ENCODE measurements at places on chromosomes 11 and 22. TPM values are rescaled to one million over a fixed set of nuclear protein-coding genes. Genes with fewer than 3 reads are reported as not detected.

GRCh38 chr11:111714522-111714921, 51.7 kb downstream of the PPP2R1B start:
- DNase-seq, result no peak

DNA sequence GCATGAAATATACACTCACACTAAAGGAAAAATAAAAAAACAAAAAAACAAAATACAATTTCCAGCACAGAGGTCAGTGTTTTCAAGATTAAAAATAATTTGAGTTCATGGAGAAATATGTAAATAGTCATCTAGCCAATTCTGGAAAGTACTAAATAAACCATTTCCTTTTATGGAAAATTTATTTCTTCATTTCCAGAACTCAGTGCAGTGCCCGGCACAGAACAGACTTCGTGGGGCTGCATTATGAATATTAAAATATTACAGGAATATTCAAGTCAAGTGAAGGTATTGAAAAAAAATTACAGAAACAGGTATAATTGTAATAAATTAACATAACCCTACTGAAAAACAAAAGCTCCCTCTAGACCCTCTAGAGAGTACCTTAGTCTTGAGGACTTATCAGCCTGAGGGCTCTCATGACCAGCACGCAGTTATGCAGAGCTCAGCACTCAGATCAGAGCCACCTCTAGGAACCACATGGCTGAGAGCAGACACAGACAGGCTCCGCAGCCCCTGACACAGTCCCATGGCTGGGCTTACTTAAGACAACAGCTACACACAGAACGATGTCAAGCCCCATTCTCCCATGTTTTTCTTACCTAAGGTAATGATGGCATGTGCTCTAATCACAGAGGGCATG, 45.6 kb downstream of the NCAPD3 start:
- no peak for DNase-seq

DNA sequence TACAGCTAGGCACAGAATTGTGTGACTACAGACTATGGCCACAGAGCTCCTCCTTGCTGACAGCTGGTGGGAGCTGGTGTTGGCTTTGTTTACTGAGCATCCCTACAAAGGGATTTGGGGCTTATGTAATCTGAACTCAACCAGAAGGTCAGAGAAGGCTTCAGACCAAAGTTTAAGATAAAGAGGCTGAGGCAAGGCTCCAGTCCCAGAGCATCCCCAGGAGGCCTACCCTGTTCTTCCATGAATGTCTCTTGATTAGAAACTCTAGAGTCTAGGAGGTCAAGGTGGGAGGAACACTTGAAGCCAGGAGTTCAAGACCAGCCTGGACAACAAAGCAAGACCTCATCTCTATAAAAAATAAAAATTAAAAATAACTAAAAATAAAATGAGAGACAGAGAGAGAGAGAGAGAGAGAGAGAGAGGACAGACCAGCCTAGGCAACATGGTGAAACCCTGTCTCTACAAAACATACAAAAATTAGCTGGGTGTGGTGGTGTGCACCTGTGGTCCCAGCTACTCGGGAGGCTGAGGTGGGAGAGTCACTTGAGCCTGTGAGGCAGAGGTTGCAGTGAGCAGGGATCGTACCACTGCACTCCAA, 125.5 kb upstream of the SERPIND1 start:
- no peak for DNase-seq

- DNase-seq, result no peak
Measured at GRCh38 chr22:39482768-39483167, 19.3 kb upstream of the MIEF1 start.

DNA sequence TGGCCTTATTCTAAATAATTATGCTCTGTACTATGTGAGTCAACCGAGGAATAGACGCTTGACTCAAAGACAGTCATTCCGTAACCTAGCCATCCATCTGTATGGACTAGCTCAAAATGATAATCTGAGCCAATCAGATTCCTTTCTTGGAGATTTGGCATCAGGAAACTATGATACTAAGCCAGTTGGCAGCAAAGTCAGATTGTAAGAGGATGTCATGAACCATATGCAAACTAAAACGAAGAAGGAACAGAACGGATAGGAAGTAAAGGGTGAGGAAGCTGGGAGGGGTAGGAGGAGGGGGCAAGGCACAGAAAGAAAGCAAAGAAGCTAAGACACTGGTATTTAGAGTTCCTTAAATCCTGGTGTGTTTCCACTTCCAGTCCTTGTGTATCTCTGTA, 10.7 kb upstream of the SESN3 start:
- no peak for DNase-seq

- DNase-seq, result no peak
Measured at GRCh38 chr22:24532075-24532474, 22.9 kb downstream of the GUCD1 start.

DNA sequence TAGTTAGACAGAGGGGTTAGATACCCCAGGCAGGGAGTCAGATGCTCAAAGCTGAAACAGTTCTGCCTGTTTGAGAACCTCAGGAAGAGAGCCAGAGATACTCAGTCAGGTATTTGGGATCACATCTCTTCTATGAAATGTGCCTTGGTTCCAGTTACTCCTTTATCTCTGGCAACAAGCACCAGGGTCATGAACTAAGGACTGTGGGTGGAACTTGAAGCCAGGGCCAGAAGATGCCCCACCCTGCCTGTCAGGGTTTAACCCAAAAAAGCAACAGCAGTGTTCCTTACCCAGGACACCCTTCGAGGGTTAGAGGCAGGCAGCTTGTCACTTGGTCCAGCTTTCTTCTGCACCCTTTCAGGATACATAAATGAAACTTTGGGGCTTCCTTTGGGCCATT, 15.0 kb upstream of the WT1 start:
- DNase-seq, result no peak

GRCh38 chr11:21385669-21386440, 716.5 kb downstream of the NELL1 start:
- no peak for DNase-seq

- DNase-seq, result no peak
Measured at GRCh38 chr22:18968011-18968749, 32.1 kb upstream of the PRODH start.

GRCh38 chr11:69823641-69824265, 4.5 kb upstream of the FGF3 start:
- no peak for DNase-seq

- no peak for DNase-seq
Measured at GRCh38 chr11:115674937-115675544, 170.8 kb upstream of the CADM1 start.

DNA sequence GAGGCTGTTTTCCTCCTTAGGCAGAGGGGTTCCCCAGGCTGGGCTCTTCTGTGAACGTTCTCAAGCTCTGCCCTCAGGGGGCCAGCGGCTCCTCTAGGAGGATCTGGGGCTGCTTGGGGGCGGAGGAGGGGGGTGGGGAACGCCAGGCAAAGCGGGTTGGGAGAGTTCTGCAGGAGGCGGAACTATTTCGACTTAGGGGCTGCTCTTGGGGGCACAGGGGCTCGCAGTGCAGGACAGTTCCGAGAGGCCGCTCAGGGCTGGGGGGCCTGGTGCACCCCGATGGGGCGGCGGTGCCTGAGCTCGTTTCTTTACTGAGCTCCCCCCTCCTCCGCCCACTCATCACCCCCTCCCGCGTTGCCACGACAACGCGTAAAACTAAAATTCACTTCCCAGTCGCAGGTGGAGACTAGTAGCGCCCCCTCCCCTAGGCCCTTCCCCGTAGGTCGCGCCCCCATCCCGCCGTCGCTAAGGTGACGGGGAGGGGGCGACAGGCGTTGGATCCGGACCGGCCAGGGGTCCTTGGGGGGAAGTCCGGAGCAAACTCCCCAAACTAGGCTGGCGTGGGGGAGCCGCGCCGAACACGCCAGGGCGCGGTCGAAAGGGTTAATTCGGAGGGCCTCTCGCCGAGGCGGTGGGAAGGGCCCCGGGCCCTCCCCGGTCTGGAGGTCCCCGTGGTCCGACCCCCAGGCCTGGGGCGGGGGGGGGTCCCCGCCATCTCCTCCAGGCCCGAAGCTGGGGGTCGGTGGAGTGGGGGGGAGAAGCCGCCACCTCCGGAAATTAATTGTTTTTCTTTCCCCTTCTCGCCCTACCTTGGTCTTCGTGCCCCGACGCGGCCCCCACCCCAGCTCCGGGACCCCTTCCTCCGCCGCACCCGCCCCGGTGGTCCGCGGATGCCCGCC, 857 bp downstream of the SHANK3 start:
- DNase-seq, result peak; percentile 27

DNA sequence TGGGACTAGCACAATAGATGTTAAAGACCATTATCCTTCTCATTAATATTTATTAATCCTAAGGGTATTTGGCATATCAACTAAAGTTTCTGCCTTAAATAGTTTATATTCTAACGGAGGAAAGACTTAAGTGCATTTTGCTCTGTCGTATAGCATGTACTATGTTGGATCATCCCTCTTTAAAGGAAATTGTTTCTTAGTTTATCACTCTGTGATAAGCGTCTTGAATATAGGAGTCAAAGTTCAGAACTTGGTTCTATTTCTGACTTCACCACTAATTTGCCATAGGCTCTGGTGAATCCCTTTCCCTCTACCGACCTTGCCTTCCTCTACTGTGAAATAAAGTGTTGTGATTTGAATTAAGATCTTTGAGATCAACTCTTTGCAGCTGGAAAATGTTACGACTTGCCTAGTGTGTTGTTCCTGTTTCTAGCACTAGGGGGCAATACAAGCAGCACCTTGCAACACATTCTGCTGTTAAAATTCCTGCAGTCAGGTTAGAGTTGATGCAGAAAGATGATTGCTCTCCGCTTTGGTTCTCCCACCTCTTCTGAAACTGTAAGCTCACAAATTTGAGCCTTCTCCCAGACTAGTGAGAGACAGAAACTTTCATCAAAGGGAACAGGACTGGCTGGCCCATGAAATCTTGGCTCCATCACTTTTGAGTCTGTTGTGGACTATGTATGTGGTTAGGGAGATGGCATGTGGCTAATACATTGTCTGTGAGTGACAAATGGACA, 27.8 kb upstream of the ZNRF3 start:
- DNase-seq, result peak; percentile 32

DNA sequence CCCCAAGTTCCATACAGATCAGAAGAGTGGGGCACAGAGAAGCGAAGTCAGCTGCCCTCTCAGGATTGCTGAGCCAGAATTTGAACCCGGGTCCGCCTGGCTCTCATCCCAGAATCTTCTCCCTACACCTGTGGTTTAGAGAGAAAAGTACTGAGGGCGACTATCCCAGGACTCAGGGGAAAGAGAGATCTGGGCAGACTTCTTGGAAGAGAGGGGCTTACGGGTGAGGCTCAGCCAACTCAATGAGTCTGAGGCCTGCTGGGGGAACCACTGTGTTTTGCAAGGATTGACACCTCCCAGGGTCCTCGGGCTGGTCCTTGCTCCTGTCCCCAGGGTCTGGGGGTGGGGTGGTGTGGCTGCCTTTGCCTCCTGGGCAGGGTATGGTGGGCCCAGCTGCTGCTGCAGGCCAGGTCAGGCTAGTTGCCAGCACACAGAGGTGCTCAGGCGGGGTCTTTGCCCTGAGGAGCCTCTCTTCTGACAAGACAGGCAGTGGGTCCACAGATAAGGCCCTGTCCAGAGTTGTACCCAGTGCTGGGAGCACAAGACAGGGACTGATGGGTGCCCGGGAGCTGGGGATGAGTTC, 1.2 kb downstream of the CAPN5 start:
- DNase-seq, result no peak

DNA sequence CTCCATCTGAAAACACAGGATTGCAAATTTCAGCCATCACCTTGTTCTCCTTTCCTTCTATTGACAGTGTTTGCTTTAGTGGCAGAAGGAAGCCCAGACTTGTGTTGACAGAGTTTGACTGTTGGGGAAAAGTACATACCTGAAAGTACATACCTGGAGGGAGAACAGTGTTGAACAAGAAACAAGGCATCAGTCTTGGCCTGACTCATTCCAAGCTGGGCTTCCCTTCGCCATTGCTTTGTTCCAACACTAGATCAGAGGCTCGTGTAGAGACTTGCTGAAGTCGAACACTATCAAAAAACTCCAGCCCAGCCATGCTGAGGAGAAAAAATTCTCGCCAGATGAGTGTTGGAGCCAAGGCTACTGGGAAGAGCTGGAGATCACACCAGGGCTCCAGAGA, 133.4 kb downstream of the BBOX1 start:
- no peak for DNase-seq

DNA sequence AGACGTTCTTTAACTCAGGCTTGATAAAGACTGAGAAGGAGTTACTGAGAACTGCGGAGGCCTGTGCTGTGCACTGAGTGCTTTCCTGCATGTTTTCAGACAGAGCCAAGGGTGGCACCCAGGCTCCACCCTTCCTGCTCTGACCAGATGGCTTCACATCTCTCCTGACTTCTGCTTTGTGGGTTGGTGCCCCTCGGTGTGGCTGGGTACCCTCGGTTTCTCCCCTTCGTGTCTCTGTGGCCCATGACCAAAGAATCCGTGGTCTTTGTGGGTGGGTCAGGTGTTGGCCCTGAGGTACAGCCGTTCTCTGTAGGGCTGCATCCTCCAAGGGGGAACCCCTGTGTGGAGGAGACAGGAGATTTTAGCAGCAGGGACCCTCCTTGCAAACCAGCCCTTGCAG, 34.3 kb downstream of the GRIK4 start:
- no peak for DNase-seq

DNA sequence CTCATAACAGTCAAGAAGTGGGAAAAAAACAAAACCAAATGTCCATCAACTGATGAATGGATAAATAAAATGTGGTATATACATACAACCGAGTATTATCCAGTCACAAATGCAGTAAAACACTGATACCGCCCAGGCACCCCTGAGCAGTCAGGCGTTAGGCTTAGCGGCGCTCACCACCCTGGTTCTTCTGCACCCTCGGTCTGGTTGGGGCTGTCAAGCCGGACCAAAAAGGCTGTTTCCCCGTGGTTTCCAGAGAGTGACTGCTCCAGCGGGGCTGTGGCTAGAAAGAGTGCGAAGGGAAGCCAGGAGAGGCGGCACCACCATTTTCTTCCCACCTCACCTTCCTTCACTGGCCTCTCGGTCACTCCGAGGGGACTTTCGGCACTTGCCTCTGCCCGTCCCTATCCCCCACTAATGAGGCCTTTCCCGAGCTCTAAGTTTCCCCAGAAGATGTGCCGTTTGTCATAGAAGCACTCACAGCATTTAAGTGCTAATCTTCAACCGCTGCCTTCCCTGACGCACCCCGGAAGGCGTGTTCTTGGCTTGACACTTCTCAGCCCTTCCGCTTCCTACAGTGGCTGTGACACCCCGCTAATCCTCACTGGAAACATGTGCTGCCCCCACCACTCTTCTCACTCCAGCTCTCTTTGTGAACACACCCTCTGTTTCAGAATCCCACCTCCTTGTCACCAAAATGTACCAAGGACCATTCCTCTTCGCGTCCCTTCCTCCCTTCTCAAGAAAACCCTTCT, 42.4 kb downstream of the FCHSD2 start:
- no peak for DNase-seq

- no peak for DNase-seq
Measured at GRCh38 chr11:104464691-104465090, 300.7 kb upstream of the PDGFD start.

- DNase-seq, result no peak
Measured at GRCh38 chr22:16955678-16956210, 52.3 kb downstream of the GAB4 start.

- no peak for DNase-seq
Measured at GRCh38 chr11:69416143-69416515, 65.3 kb upstream of the LINC01488 start.

The CSF2RB gene
- total RNA-seq, result 1.3 TPM

The OLFML1 gene
- not detected for total RNA-seq

The GGT5 gene
- total RNA-seq, result not detected

The MPZL2 gene
- total RNA-seq, result 12.8 TPM

The OR51B5 gene
- total RNA-seq, result not detected

The AMOTL1 gene
- 0.73 TPM for total RNA-seq

The DNAJB7 gene
- total RNA-seq, result not detected

The C11orf65 gene
- 0.92 TPM for total RNA-seq

Data from activated T-cell treated with anti-CD3 and anti-CD28 coated beads, Interleukin-2, amount 50 U/mL, for 4 hours (primary cell).